ENCODE measurements at places on chromosomes 11 and 22. TPM values are rescaled to one million over a fixed set of nuclear protein-coding genes. Genes with fewer than 3 reads are reported as not detected.

C11orf65 gene
- total RNA-seq, result 0.31 TPM

GALNT18 gene
- total RNA-seq, result 0.21 TPM

RHOD gene
- total RNA-seq, result 0.21 TPM

AQP11 gene
- total RNA-seq, result 0.10 TPM

UBQLNL gene
- 0.52 TPM for total RNA-seq

All from mononuclear cell (primary cell).